ENCODE measurements at places on chromosomes 2 and 18.

DNA sequence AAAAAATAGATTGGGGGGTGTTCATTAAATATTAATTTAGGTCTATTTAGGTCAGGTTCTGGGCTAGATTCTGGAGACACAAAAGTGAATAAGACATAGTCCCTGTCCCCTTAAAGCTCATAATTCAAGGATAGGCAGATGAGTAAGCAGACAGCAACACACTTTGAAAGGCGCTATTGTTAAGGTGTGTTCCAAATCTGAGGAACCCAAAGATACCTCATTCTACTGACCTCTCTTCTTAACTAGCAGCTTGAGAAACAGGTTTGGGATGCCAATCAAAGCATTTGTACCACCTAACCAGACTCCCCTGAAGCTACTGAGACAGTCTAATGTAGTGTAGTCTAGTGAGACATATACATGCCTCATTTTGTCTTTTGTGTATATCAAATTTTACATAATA lies 34.8 kb downstream of the SEMA4F start:
- DNase-seq: no peak

DNA sequence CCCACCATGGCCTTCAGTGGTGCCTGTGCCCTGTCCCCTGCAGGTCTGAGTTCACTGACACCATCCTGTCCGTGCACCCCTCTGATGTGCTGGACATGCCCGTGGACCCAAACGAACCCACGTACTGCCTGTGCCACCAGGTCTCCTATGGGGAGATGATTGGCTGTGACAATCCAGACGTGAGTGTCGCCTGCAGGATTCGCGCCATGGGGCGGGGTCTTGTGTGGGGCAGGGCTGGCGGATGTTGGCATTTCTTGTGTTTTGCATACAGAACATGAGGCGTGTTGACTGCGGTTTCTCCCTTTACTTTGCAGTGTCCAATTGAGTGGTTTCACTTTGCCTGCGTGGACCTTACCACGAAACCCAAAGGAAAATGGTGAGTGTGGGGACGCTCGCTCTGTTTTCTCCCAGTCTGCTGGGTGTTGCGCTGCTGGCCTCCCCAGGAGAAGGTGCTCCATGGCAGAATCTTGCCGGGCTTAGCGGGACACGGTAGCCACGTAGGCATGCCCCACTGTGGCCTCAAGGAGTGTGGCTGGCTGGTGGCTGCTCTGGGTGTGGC lies 11.5 kb upstream of the D2HGDH start:
- no peak for DNase-seq

- no peak for DNase-seq
Observed at GRCh38 chr2:109264595-109265328, 135.8 kb downstream of the SH3RF3 start.

DNA sequence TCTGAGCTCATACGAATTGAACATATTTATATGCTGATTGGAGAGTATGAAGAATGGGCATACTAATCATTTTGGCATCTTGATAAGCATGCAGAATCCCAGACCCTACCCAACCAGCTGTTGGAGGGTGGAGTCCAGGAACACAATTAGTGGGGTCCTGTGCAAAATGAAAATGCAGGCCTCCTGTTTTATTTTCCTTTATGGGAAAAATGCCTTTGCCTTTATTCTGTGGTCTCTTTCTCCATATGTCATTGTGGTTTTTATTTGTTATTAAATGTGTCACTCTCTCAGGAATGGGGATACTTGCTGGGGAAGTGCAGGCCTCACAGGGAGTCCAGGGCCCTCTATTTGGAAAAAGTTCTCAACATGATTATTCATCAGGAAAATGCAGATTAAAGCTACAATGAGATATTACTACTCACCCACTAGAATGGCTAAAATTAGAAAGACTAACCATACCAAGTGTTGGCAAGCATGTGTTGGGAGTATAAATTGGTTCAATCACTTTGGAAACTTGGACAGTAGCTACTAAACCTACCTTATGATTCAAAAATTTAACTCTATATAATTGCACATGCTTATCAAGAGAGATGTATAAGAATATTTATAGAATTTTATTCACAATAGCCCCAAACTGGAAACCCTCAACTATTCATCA lies 223.1 kb upstream of the FBXO11 start:
- no peak for DNase-seq

DNA sequence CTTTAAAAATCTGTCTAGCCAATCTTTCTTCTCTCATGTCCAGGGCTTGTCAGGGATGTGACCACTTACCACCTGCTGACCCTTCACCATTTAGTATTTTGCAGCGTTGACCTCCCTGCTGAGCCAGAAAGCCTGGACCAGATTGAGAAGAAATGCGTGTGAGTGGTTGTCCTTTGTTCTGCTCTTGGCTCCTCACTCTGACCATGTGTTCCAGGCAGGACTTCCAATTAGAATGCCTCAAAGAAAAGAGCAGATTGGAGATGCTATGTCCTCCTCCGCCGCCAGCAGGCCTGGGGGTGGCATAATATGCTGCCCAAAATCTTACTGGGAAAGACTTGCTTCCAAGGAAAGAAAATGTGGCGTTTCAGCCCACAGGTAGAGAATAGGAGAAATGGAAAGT lies 894.1 kb downstream of the SLC4A3 start:
- DNase-seq: no peak

- DNase-seq: no peak
Observed at GRCh38 chr2:126858436-126858835, 40.3 kb upstream of the TEX51 start.

DNA sequence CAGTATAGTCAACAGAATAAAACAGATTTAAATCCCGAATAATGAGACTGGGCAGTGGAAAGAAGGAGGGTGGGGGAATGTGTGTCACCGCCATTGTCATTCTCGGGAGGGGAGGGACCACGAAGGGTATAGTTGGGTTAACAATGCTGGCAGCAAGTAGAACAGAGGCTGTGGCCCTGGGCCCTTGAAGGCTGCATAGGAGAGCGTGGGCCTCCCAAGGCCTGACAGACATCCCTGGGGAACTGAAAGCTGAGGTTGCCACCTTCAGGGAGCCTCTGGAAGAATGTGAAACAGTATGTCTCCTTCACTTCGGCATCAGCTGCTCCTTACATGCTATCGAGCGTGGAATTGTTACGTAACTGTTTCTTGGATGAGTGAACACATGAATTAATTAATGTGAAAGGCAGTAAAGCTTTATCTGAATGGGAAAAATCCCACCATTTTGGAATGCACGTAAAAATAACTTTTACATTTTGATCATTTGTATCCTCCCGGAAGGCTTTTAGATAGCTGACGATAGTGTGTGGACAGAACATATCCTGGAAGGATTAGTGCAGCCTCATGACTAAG lies 92.8 kb upstream of the TTC39C start:
- no peak for DNase-seq

- DNase-seq: peak; percentile 58
Observed at GRCh38 chr2:134677856-134678756, 40.7 kb downstream of the TMEM163 start.

DNA sequence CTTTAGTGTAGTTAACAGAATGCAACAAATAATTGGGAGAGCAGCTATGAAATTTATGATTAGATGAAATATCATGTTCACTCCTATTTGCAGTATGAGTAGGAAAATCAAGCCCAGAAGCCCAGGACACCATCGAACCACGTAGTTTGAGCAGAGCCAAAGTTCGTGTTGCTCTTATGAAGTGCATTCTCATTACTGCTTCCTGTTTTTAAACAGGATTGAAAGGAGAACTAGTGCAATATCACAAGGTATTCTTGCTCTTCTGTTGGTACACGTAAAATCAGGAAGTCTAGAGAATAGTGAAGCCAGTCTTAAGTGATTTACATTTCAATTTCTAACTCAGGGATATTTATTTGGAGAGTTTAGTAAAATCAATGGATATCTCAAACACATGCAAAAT lies 21.1 kb downstream of the ARHGAP15 start:
- DNase-seq: no peak

GRCh38 chr2:144048631-144049060 lies 471.3 kb downstream of the ZEB2 start:
- no peak for DNase-seq

GRCh38 chr2:101372792-101373191 lies 14.5 kb downstream of the CREG2 start:
- no peak for DNase-seq

DNA sequence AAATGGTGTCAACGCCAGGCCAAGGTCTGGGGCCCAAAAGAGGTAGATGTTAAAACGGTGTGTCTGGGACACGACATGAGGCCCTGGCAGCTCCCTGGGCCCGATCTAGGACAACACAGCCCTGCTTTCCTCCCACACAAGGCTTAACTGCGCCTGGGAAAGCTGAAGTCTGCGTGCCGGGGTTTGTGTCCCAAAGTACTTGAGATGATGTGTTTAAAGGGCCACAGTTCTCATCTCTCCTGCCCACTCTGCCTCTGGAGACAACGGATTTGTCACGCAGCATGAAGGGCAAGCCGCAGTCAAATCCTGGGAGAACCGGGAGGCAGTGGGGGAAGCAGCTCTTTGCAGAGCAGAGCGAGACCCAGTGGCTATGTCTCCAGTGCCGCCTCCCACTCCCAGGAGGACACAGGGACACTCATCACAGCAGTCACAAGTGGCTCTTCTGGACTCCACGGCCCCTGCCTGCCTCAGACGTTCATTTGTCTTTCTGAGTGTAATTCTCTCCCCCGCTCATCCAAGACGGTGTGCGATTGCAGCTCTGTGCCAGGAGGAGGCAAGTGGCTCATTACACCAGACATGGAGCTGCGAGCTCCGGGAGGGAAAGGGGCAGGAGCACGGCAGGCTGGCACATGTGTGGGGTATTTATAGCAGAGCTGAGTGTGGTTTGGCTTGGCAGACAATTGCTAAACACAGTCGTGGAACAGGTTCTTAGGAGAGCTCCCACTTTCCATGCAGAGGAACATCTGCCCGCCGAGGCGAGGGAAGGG lies 57.7 kb upstream of the SEMA4C start:
- no peak for DNase-seq

DNA sequence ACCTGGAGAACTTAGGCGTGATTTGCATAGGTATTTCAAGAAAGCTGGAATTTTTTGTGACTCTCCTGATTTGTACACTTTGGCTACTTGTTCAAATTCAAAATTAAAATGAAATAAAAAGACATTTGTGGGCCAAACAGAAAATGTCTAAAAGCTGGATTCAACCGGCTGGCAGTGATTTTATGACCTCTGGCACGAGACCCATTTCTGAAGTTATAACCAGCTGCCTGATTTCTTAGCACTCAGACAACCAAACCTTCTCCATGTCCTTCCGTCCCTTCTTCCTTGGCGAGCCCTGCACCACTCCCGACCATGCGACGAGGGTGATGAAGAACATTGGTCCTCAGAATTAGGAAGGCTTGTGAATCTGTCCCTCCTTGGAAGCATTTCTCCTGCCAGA lies 19.7 kb downstream of the PKDCC start:
- no peak for DNase-seq

- DNase-seq: no peak
Observed at GRCh38 chr2:96324721-96325040, 436 bp upstream of the ITPRIPL1 start.

GRCh38 chr2:178295906-178296305 lies 101.6 kb downstream of the OSBPL6 start:
- DNase-seq: no peak

DNA sequence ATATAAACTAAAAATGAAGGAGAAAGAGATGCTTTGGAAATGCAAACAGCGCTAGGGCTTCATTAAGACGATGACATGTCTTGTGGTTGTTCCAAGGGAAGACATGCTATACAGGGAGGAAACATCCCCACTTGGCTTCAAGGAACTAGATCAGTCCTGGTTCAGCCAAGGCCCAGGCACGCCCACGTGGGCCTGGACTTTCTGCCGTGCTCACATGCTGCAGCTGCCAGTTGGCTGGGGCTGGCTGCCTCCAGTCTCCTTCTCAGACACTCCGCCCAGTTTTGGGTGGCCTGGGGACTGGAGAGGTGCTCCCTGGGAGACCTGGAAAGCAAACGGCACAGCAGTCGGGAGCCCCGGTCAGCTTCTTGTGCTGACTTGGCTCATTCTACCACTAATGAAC lies 109.6 kb downstream of the GLI2 start:
- DNase-seq: no peak

GRCh38 chr2:197972061-197972460 lies 167.7 kb downstream of the PLCL1 start:
- peak; percentile 19 for DNase-seq

- no peak for DNase-seq
Observed at GRCh38 chr2:101401906-101402305, 14.6 kb upstream of the CREG2 start.

DNA sequence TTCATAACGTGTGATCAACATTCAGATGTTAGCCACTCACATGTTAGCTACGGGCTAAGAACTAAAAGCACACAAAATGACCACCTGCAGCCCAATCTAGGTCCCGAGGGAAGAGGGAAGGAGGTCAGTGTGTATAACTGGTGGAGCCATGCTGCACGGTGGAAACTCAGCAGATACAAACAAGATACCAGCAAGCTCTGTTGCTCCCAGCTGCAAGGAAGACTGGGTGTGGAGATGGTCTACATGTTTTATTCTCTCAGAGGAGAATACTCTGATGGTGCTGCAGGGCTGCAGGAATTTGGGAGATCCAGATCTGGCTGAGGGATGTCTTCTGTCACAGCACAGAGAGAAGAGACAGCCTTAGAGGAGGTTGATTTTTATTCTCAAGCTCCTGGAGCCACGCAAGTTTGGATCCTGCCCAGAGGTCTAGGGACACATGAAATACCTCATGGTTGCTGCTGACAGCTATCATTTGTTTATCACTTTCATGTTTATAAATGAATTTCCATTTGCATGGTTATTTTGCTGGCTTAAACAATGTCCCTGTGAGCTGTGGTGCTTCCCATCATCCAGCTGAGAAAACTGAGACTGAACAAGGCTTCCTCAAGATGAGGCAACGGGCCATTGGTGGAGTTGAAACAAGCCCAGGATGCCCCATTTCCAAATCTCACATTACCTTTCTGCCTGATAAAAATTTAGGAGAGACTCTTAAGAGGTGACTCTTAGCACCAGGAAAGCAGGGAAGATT lies 30.9 kb downstream of the RNF144A start:
- no peak for DNase-seq

DNA sequence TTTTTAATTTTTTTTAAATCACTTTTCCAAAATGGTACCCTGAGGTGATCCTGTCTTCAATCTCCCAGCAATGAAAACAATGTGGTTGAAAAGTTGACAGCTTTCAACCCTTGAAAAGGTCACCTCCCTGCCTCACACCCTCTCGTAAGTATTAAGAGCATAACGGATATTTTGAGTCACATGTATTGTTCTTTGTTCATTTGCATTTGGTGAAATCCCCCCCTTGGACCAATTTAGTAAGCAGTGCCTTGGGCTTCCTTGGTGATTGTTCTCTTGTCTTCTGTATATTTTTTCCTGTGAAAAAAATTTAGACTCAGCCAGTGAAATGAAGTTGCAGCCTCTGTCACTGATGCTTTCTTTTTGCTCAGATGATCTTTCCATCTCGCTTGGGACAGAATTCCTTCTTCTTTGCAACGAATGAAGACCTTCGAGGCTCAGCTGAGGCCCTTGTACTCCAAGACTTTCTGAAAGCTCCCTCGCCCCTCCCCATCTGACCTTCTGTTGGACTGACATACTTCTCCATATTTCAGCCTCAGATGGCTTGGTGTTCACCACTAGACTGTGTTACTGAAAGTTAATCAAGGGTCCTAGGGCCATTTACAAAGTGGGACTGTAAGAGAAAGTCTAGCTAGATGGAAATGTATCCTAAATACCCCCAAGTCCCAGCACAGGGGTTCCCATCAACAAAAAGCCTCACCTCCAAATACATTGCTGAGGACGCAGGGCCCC lies 158.4 kb downstream of the BCL2 start:
- DNase-seq: peak; percentile 21

Measured in dermis blood vessel endothelial cell (primary cell).